ENCODE measurements at places on chromosomes 13 and 19. TPM values are rescaled to one million over a fixed set of nuclear protein-coding genes. Genes with fewer than 3 reads are reported as not detected.

DNA sequence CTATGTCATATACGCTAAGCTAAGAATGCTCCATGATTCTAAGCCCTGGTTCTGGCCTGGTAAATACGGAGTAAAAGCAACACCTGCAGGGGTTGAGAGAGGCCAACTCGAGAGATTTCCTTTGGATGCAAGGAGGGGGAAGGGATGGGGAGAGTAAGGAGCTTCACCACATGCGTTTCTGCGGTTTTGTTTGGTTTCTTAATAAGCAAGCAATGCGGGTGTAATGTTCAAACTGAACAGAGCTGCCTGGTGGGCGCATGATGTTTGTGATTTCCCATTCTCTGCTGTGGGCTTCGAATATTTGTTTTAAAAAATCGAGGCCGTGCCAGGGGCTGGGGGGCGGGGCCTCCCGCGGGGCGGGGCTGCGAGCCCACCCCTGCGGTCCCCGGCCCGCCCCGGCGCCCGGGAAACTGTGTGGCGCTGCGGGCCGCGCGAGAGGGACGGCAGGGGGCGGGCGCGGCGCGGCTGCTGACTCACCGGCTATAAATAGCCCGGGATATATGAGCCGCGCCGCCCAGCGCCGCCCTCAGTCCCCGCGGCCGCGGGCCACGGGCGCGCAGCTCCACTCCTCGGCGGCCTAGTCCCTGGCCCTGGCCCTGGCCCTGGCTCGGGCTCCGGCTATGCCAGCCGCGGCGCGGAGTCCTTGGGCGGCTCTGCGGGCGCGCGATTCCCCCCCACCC lies 5.1 kb downstream of the BBC3 start:
- peak; percentile 87 for DNase-seq

DNA sequence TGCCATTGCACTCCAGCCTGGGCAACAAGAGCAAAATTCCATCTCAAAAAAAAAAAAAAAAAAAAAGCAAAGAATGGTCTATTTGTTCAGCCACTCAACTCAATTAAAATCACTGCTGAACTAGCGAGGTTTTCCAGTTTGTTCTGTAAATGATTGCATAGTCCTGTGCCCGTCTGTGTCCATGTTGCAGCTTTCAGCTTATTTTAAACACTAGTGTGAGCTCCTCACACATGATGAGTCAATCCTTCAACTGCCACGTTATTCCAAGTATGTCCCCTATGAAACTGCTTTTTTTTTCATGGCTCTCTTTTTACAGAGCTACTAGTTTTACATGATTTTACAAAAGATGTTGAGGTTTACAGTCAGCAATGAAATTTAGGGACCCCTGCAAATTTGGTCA lies 12.2 kb downstream of the SUGP2 start:
- no peak for DNase-seq

GRCh38 chr13:113052971-113053370 lies 52.6 kb upstream of the F7 start:
- DNase-seq: no peak

ZNF724 gene
- 36.7 TPM for total RNA-seq

DNA sequence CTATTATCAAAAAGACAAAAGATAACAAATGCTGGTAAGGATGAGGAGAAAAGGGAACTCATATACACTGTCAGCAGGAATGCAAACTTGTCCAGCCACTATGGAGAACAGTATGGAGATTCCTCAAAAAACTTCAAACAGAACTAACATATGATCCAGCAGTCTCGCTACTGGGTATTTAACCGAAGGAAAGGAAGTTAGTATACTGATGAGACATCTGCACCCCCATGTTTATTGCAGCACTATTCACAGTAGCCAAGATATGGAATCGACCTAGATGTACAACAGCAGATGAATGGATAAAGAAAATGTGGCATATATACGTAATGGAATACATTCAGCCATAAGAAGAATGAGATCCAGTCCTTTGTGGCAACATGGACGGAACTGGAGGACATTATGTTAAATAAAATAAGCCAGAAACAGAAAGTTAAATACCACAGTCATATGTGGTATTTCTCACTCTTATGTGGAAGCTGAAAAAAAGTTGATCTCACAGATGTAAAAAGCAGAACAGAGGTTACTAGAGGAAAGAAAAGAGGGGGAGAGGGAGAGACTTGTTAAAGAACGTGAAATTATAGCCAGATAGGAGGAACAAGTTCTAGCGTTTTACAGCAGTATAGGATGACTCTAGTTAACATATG lies 83.2 kb downstream of the RUBCNL start:
- no peak for DNase-seq

GRCh38 chr13:97884707-97885468 lies 68.6 kb upstream of the IPO5 start:
- no peak for DNase-seq

DNA sequence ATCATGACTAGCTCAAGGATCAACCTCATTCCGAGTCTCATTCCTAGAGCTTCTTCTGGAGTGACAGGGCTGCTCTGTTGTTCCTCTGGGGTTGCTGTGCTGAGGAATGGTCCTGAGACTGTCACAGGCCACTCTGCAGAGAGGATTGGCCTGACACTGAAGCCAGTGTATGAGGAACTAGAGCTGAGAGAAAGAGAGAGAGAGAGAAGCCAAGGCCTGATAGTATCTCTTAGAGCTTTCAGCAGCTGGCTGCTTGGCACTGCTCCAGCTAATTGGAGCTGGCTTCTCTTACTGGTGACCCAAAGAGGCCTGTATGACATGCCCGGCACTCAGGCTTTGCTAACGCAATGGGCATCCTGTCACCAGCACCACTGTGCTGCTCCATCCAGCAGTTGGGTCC lies 73.4 kb upstream of the FLT1 start:
- no peak for DNase-seq

WDR62 gene
- 34.2 TPM for total RNA-seq

Data from neural crest cell (in vitro differentiated cells).